ENCODE measurements at places on chromosomes 6 and 20.

DNA sequence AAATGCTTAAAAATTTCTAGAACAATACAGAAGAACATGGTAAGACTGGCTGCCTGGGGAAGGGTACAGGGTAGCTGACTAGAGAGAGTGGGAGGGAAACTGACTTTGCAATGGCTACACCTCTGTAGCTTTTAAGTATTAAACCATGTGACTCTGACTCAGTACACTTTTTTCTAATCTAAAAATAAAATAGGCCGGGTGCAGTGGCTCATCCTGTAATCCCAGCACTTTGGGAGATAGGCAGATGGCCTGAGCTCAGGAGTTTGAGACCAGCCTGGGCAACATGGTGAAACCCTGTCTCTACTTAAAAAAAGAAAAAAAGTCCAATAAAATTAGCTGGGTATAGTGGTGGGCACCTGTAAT is 18.5 kb downstream of the ATP9A start:
- no peak for DNase-seq

DNA sequence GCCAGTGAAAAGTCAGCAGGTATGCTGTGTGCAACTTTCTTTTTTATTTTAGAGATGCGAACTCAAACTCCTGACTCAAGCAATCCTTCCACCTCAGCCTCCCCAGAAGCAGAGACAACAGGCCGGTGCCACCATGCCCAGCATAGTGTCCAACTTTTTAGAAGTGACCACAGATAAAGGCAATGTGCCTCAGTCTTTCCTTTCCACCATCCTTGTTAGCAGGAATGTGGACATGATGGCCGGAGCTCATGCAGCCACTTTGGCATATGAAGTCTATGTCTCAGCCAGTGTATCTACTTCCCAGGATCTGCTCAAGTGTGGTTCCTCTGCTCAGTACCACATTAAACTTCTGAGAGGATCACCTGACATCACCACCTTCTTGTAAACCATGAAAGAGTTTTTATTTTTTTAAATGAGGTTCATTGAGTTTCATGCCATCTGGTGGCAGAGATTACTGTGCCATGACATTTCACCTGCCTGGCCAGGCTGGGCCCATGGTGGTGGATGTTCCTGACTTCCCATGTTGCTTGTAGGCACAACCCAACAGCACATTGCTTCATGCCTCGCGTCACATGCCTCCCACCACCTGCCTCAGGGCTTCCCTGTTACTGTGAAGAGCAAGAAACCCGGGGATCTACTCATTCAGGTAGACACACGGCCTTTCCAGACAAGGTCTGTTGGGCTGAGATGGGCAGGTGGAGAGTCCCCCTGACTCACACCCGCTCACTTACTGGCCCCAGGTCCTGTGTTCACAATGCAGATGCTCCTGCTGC is 216.5 kb downstream of the LY86 start:
- DNase-seq, result no peak

DNA sequence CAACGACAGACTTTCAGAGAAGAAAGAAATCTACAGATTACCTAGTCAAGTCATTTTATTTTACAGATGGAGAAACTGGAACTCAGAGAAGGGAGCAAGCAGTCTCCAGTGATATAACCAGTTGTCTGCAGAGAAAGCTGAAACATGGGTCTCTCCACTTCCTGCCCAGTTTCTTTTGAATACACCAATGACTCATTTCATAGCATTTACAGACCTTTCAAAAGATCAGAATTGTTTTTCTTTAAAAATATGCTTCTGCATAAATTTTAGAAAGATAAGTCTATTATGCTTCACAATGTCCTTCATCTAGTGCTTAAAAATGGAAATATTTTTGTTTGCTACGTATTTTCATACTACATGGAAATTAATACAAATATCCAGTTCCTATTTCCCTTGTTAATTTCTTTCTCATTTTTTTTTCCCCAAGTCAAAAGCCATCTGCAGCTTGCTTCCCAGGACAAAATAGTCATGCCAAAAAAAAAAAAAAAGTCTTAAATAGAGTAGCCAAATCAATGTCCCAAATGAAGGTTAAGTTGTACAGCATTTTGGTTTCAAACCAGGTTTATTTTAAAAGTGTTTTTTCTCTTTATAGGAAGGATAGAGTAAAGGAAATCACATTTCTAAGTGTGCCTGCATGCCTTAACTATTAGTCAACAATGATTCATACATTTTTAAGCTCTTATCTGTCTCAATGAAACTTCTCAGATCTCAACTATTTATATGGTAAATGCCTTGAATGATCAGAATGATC is 36.9 kb downstream of the ARHGAP18 start:
- no peak for DNase-seq

DNA sequence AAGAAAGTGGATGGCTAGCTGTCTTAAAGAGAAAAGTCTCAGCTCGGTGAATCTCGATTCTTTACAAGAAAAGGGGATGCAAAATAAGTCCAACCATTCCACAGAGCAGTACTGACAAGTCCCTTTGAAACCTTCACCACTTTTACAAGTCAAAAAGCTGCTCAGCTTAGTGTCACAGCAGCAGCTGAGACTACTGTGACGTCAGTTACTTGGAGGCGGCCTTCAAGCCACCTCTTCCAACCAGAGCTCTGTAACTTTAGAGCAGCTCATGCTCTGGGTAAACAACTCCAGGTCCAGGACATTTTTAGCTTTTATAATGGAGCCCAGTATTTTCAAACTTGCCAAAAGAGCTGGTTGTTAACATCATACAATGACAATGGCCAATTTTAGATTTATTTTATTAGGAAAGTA is at the start of gene KIAA0408:
KIAA0408 (minus strand) TSS at position 159 of the 411 bp plus-strand sequence. CDS start 5,408 bp downstream, outside the sequence.
- DNase-seq, result no peak

GRCh38 chr20:37518606-37519507 is 2.2 kb upstream of the NNAT start:
- DNase-seq, result no peak

GRCh38 chr6:74249658-74250057 is 553.7 kb downstream of the CD109 start:
- DNase-seq, result no peak

- no peak for DNase-seq
Observed at GRCh38 chr6:11278207-11278559, 45.7 kb upstream of the NEDD9 start.

DNA sequence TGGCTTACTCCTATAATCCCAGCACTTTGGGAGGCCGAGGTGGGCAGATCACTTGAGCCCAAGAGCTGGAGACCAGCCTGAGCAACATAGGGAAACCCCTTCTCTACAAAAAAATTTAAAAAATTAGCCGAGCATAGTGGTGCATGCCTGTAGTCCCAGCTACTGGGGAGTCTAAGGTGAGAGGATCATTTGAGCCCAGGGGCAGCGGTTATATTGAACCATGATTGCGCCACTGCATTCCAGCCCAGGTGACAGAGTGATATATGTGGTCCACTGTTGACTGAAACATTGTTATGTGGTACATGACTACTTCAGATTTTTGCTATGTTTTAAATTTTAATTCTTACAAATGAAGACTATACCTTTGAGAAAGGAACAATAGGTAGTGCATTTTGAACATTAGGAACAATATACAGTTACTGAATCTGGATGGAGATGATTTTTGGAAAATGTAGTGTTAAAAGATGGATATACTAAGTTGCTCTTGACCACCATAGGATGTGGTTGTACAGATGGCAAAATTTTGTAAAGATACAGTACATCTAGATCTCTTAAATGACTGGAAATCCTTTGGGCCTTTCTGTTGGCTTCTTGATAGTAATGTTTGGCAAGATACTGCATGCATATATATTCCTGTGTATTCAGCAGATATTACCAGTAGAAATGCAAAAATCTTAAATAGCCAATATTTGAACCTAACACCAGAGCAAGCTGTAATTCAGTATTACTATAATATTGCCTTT is 35.9 kb downstream of the MAPK14 start:
- no peak for DNase-seq

- DNase-seq, result no peak
Observed at GRCh38 chr6:29524044-29524443, 35.5 kb downstream of the UBD start.

Data from left forelimb (tissue), 1 donor.